ENCODE measurements at places on chromosomes 3 and 15.

DNA sequence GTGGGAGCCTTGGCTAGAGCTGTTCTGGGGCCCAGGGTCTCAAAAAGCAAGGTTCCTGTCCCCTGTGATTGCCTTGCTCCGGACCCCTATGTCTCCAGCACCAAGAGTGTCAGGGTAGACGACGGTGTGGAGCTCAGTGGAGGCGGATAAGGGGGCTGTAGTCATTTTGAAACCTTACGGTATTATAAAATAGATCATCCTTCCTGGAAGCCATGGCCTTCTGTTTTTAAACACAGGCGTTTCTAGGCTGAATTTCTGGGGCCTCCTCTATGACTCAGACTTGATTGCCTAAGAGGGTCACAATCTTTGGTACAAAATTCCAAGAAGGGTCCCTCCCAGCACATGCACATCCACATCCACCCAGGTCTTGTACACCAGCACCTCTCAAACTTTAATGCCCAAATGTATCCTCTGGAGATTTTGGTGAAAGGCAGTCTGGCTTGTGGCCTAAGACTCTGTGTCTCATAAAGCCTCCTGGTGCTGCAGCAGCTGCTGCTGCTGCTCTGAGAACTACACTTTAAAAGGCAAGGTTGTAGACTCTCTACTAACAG is 70.5 kb upstream of the XCR1 start:
- DNase-seq = no peak

DNA sequence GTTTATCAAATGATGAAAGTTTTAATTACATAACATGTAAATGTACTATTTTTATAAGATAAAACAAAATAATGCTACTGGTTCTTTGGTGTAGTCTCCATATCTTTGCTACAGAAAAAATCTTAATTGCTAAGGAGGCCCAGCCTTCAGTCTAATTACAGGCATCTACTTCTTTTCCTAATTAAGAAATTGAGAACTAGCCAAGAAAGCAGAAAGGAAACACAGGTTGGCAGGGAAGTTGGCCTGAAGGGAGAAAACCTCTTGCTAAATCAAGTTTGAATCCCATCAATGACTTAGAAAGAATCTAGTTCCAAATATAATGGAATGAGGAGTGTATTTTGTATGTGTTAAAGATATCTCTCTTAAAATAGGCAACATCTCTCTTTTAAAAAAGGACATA is 212.4 kb upstream of the ARL6 start:
- no peak for DNase-seq

DNA sequence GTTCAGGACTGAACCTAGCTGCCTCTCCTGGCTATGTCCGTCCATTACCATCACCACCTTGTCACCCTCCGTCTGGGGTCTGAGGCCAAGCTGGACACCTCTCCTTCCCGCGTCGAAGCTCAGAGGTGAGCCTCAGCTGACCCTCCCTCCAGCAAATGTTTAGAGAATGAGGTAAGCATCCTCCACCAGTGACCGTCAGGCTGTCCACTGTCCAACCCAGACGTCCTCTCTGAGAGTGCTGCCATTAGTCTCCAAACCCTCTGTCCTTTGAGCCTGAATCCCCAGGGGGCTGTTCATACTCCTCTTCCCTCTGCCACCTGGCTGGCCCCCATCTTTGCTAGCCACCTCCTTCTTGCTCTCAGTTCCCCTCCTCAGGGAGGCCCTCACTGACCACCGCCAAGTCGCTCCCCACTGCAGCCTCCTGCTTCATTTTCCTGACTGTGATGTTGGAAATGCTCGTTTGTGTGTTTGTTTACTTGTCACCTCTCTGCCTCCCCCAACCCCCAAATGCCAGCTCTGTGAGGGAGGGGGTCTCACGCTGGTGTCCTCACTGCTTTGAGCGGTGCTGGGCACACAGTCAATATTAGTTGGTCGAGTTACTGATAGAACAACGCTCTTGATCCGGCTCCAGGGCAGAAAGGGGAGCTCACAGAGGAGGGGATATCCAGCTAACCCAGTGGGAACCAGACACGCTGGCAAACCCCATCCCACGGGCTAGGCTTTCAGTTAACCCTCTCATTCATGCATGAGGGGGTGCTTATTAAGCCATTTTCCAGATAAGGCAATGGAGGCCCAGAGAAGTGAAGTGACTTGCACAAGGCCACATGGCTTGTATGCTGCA is 64.9 kb downstream of the IQSEC1 start:
- no peak for DNase-seq

DNA sequence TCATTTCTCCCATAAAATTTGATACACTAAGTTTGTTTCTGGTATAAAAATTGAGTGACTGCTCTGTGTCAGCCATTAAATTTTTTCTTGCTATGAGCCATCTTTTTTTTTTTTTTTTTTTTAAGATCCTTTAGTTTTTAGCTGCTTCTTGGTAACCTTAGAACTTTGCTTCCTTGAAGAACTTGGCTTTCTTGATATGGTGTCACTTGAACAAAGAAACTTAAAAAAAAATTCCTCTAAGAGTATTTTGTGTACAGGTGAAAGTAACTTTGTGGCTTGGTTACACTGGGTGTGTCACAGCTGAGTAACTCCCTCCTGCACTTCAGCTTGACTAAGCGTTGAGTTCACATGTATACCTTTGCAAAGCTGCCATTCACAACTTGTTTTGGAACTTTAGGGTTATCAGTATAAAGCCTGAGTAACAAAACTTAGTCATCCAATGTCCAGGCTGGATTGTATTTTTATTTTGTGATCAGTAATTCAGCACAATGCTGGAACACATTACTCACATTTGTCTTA is 6.5 kb downstream of the CHD2 start:
- no peak for DNase-seq

DNA sequence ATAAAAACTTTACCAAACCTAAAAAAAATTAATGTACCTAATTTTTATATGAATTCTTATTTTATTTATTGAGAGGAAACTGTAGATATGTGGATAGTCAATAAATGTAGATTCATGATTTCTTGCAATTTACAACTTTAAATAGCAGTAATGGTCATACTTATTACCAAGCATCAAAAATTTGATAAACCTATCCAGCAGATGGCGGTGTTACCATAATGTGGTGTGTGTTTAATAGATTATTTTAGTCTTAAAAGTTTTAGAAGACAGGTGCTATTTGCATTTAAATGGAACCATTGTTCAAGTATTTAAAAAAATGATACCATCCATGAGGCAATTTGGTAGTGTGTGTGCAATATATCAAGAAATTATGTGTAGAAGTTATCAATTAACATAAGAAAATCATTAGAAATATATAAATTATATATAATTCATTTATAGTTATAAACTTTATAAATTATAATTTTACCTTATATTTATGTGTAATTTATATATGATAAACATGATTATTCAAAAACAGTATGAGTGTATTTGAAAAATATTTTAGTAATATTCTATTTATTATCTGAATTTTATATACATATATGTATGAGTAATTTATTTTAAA is 176.0 kb upstream of the BCHE start:
- DNase-seq = no peak

- DNase-seq = no peak
Observed at GRCh38 chr3:11078826-11079515, 75.3 kb upstream of the HRH1 start.

DNA sequence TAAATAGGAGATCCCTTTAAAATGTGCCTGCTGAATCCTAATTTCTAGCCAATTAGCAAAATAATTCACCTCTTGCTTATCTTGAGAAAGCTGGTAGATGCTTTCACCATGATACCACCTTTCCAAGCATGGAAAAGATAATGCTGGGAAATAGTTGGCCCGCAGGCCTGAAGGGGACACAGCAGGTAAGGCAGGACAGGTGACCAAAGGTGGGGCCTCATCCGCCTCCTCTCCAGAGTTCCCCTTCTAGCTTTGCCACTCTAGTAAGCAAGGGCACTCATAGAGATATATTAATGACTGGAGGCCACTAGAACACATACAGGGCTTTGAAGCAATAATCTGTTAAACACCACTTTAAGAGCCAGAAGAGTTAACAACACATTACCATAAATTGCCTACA is 45.5 kb downstream of the SATB1 start:
- no peak for DNase-seq

DNA sequence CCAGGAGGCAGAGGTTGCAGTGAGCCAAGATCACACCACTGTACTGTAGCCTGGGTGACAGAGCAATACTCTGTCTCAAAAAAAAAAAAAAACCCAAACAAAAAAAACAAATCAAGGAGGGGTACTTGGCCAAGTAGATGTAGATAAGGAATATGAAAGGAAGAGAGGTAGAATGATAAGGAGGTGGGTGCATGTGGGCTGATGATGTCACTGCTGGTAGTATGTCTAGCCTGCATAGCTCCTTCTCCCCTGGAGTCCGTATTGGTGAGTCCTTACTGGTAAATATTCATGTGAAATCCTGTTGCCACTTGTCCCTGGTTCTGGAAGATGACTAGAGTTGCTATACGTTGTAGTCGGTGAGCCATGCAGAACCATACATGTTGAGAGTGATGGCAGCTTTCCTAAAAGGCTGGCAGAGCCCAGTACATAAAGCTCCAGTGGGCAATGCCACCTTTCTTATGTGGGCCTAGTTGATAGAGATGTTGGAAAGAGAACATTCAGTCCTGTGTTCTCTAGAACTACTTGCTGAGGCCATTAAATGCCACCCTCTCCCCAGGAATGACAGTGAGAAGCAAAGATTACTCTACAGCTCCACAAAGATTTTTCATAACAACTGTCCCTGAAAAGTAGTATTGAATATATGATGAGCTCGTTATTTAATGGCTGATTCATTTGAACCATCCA is 11.0 kb downstream of the KAT2B start:
- no peak for DNase-seq

GRCh38 chr3:193333229-193333628 is 45.3 kb downstream of the ATP13A5 start:
- DNase-seq = no peak

DNA sequence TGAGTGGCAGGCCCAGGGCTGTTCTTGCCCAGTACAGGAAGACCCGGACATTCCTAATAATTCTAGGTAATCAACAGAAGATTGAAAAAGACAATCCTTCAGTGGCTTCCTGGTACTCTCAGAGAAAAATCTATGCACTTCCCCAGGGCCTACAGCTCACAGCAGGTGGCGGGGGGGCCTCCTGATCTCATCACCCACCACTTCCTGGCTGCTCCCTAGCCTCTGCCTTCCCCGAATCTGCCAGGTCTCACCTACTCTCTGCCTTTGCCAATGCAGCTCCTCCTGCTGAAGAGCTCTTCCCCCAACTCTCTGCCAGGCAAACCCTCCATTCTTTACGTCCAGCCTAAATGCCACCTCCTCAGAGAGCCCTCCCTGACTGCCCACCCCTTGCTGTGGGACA is 37.5 kb downstream of the EHD4 start:
- DNase-seq = no peak

DNA sequence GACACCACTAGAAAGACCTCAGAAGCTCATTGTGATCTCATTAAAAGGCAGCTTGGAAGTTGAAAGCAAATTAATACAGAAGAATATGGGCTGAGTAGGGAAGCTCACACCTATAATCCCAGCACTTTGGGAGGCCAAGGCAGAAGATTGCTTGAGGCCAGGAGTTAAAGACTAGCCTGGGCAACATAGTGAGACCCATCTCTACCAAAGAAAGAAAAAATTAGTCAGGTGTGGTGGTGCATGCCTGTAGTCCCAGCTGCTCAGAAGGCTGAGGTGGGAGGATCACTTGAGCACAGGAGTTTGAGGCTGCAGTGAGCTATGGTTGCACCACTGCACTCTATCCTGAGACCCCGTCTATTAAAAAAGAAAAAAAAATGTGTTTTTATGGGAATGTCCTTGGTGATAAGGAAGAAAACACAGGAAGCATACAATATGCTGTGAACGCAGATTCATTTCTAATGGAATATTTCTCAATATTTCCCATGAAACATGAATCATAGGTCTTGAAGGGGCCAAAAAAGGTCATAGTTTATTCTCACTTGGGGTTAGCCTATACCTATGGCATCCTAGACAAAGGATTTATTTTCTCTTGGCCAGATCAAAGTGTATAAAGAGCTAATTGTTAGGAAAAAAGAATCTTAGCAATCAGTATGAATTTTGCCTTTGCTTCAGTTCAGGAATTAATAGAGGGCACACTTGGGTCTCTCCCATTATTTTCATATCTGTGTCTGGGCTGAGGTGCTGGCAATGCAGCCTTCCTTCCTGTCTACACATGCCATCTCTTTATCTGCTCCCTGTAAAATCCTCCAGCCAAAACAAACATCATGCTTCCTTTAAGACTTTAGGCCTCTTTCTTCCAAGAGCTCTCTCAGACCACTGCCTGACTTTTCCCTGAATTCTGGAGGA is 98.2 kb downstream of the FNDC3B start:
- DNase-seq = no peak

- no peak for DNase-seq
Observed at GRCh38 chr15:89740137-89740536, 10.9 kb downstream of the MESP1 start.

DNA sequence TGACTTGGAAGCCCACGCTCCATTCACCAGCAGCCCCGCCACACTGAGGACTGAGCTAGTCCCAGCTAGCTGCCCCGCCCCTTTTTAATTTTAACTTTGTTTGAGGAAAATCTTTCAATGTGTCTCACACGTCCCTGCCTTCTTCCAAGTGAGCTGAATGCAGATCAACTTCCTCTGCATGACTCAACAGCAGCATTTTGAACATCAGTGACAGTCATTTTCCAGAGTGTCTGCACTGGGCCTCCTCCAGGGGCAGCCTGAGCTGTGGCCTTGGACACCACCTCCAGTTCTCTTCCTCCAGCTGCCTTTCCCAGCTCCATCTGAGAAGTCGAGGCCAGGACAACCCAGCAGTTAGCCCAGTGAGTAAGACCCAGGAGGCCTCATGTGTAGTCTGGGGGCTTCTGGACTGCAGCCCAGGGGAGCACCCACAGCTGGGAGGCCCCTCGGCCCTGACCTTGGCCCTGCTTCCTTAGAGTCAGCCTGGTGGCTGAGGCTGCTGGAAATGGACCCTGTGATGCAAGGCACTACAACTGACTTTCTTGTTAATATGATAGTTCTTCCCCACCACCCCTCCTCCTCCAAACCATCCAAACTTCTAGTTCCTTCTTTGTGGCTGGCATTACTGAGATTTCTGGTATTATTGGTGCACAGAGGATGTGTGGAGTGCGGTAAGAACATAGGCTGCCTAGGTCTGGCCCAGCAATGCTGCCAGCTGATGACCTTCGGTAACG is 21.4 kb upstream of the ESYT3 start:
- DNase-seq = no peak

DNA sequence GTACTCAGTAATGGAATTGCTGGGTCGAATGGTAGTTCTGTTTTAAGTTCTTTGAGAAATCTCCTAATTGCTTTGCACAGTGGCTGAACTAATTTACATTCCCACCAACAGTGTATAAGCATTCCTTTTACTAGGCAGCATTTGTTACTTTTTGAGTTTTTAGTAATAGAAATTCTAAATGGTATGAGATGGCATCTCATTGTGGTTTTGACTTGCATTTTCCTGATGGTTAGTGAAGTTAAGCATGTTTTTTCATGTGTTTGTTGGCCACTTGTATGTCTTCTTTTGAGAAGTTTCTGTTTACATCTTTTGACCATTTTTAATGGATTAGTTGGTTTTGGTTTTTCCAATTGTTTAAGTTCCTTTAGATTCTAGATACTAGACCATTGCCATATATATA is 28.4 kb downstream of the TP63 start:
- no peak for DNase-seq

DNA sequence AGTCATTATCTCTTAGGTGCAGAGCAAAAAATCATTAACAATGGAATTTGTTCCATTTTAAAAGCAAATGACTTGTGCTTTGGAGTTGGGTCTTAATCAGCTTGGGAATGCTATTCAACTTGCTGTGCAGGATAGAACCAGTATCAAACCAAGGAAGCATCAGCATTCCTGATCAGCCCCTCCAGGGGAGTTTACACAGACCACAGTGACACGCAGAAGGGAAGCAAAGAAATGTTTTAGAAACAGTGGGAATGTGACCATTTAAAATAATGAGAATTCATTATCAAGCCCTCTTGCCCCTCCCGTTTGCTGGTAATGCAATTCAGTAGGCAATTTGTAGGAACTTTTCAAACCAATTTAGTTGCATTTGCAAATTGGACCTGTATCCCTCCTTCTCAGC is 155.1 kb downstream of the LRTM1 start:
- no peak for DNase-seq

Measured in cortex of kidney (tissue), 1 donor.